Stimulated activated CD8-positive, alpha-beta memory T cell treated with anti-CD3 and anti-CD28 coated beads, Interleukin-7, amount 100 ng/mL, for 4 hours (primary cell): ENCODE measurements at places on chromosomes 7 and 10.

- DNase-seq: no peak
Measured at GRCh38 chr10:43846187-43846680, 197.6 kb upstream of the ZNF32 start.

- DNase-seq: no peak
Measured at GRCh38 chr10:6202098-6202683, 541 bp upstream of the PFKFB3 start.

GRCh38 chr10:69855346-69856111, 53.8 kb downstream of the COL13A1 start:
- DNase-seq: no peak

DNA sequence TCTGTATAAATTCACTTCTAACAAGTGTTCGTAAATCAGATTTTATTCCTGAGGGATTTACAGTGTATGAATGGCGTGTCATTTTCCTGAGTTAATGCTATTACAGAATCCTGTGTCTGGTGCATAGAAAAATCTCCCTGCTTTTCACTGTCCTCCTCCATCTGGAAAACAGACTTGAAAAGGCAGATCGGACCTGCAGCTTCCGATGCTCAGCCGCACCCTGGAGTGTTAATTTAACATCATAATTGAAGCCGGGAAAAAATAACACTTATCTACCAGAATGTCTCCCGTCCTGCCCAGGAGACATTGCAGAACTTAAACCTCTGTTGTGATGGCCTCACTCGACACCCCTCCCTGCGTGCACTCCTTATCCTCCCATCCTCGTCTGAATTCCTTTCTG, 442.1 kb upstream of the FOXK1 start:
- no peak for DNase-seq
